Activated T-helper 1 cell treated with Interleukin-2 at 50 U/mL for 16 hours (primary cell): ENCODE measurements at places on chromosomes 16 and 17.

DNA sequence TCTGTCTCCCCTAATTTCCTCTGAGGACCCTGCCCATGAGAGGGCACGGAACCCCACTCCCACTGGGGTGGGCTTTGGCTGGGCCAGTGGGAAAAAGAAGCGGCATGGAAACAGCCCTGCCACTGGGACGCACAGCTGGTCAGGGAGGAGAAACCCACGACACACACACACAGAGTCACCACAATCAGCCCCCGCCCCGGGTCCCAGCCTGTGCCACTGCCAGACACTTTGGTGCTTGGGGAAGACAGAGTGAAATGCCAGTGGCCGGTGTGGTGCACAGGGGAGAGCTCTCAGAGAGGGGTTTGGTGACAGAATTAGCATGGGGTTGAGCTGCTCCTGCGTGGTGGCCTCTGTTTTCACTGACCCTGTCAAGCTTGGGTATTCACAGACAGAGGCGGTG lies 30.7 kb upstream of the RNPS1 start:
- no peak for DNase-seq

- DNase-seq: no peak
Measured at GRCh38 chr17:4604111-4604644, 19.8 kb downstream of the SMTNL2 start.

- DNase-seq: no peak
Measured at GRCh38 chr16:31143011-31143693, 6.7 kb downstream of the PRSS36 start.

GRCh38 chr16:24685539-24686432 lies 43.7 kb upstream of the TNRC6A start:
- no peak for DNase-seq

DNA sequence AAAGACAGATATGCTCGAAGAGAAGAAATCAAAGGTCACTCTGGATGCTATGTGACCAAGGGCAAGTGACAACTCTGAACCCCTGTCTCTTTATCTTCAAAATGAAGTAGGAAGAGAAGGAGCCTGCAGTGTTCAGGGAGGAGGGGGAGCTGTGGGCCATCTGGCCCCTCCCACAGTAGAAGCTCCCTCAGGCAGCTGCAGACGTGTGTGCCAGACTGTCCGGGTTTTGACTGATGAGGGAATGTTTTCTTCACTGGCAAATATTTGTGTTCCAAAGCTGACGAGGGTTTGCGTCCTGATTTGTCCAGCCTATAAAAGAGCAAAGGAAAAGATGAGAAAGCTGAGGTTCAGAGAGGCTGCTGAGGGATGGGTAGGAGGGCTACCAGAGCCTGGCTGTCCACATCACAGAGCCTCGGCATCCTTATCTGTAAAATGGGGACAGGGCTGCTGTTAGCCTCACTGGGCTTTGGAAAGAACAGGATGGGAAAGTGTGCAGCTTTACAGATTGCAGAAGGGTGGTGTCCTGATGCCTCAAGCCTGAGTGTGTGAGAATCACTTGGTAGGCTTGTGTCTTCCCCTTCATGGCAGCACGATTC lies 1.8 kb upstream of the GINS2 start:
- no peak for DNase-seq

GRCh38 chr16:67770346-67770991 lies 35.9 kb downstream of the RANBP10 start:
- DNase-seq: no peak

- no peak for DNase-seq
Measured at GRCh38 chr17:49858796-49859195, 10.9 kb upstream of the TAC4 start.
